Esophagus muscularis mucosa (tissue), 4 donors: ENCODE measurements at places on chromosomes 12 and 14. TPM values are rescaled to one million over a fixed set of nuclear protein-coding genes. Genes with fewer than 3 reads are reported as not detected.

GRCh38 chr14:49770212-49770817 is 2.4 kb downstream of the KLHDC2 start:
- no peaks in the 10 kb centered on the region for H3K27me3 ChIP-seq
- peaks cover 35% of the 10 kb centered on the region for H3K36me3 ChIP-seq
- peak overlapping the region; percentile 97 for H3K4me3 ChIP-seq
- H3K4me1 ChIP-seq = peaks cover 31% of the 10 kb centered on the region
- DNase-seq = no peak

- H3K4me3 ChIP-seq = no peak overlapping the region
- H3K27me3 ChIP-seq = no peaks in the 10 kb centered on the region
- H3K4me1 ChIP-seq = no peaks in the 10 kb centered on the region
- no peak overlapping the region for H3K27ac ChIP-seq
- DNase-seq = no peak
Observed at GRCh38 chr12:14654842-14655241, 41.6 kb downstream of the GUCY2C start.

- H3K36me3 ChIP-seq = peaks cover 81% of the 10 kb centered on the region
- H3K27ac ChIP-seq = no peak overlapping the region
- no peaks in the 10 kb centered on the region for H3K27me3 ChIP-seq
- DNase-seq = peak; percentile 19
Observed at GRCh38 chr12:112961074-112961473, 17.2 kb upstream of the OAS2 start.

GRCh38 chr14:75295491-75296345 is 17.1 kb downstream of the FOS start:
- peak; percentile 96 for DNase-seq
- peaks cover 34% of the 10 kb centered on the region for H3K4me1 ChIP-seq
- H3K27me3 ChIP-seq = no peaks in the 10 kb centered on the region
- peak overlapping the region; percentile 67 for H3K4me3 ChIP-seq
- peak overlapping the region; percentile 95 for H3K27ac ChIP-seq

Gene LPAR5
- total RNA-seq = 1.9 TPM
